ENCODE measurements at places on chromosomes 2 and 18.

DNA sequence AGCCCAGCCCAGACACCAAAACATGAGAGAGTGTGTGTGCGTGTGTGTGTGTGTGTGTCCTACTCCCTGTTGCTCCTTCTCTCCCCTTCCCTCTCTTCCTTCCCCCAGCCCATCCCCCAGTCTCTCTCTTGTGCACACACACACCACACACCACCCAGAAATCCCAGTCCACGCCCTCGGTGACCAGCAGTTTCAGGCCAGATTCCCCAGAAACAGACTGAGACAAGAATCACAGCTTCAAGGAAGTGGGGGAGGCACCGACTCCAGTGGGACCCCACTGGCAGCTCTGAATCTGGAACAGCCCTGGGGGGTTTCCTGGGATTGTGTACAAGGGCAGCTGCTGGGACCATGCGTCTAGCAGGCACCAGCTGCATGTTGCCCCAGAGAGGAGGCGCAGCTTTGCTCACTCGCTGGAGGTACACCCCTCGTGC, 113.5 kb downstream of the NDUFA10 start:
- DNase-seq: no peak

- DNase-seq: no peak
These were observed 70.2 kb upstream of the FOSL2 start for GRCh38 chr2:28322456-28322855.

DNA sequence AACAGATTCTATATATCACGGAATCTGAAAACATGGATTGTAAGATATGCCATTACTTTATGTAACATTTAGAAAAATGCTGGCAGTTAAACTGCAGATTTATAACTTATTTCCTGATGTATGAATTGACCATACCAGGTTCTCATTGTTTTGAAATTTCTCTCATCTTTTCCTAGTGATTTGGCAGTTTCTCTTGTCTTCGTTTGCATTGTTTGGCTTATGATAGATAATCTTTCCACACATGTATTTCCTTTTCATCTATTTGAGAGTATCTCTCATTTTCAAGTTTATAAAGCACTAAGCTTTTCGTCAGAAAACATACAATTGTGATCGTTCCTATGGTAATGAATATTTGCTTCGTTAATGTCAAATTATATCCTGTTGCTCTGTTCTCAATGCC, 16.3 kb downstream of the NBEAL1 start:
- no peak for DNase-seq

DNA sequence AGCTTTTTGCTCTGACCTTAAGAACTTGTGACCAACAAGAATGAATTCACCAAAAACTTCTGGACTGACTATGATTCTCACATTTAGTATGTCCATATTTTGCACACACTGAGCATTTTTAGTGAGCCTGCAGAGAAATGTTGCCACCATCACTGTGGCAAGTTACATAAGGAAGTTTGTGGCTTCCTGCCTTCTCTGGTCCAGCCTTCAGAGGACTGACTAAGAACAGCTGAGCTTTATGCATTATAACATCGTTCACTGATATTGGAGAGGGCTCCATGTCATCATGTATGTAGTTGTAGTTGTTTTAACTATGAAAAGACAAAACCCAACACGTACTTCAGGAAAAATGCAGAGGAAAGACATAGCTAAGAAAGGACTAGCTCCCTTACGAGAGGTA, 218.0 kb upstream of the CRIM1 start:
- no peak for DNase-seq

GRCh38 chr2:112050316-112050715, 4.8 kb upstream of the TMEM87B start:
- no peak for DNase-seq

DNA sequence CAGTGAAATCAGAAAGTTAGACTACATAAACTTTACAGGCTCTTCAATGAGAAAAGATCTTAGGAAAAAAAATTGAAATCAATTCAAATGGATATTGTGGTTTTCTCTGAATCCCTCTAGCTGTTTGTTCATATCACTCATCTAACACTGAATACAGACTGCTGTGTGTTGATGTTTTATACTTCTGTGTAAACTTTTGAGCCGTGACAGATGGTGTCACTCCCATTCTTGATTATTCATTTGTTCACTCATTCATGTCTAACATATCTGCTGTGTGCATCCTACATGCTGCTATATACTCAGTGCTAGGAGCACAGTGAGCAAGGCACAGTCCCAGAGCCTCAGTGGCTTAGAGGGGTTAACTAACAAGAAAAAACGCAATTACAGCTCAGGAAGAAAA, 12.6 kb downstream of the KLHL23 start:
- DNase-seq: no peak
